ENCODE measurements at places on chromosomes 4 and X. TPM values are rescaled to one million over a fixed set of nuclear protein-coding genes. Genes with fewer than 3 reads are reported as not detected.
A peak's percentile ranks its signal among the peaks of the same experiment; 100 is the strongest.

The MAGEA11 gene
- not detected for total RNA-seq

GRCh38 chr4:157389741-157390140 is 169.2 kb downstream of the GRIA2 start:
- H3K4me1 ChIP-seq = no peaks in the 10 kb centered on the region
- no peaks in the 10 kb centered on the region for H3K36me3 ChIP-seq
- no peak overlapping the region for H3K27ac ChIP-seq
- H3K4me3 ChIP-seq = no peak overlapping the region

DNA sequence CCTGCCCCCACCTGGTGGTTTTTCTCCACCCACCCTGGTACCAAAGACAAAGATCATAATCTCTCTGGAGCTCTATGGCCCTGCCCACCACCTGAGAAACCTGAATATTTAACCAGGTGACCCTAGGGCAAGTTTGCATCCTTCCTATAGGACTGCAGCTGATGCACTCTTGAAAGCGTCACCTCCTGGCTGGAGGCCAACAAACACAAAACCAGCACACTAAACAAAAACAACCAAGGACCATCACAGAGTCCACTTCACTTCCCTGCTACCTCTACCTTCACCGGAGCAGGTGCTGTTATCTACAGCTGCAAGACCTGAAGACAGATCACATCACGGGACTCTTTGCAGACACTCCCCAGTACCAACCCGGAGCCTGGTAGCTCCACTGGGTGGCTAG is 296.7 kb upstream of the FGF13 start:
- H3K27me3 ChIP-seq = no peaks in the 10 kb centered on the region
- H3K36me3 ChIP-seq = no peaks in the 10 kb centered on the region
- DNase-seq = no peak
- no peak overlapping the region for H3K4me3 ChIP-seq

- H3K27me3 ChIP-seq = no peaks in the 10 kb centered on the region
- H3K36me3 ChIP-seq = no peaks in the 10 kb centered on the region
- no peak overlapping the region for H3K27ac ChIP-seq
These were observed 56.2 kb downstream of the CLDN22 start for GRCh38 chr4:183263787-183264386.

DNA sequence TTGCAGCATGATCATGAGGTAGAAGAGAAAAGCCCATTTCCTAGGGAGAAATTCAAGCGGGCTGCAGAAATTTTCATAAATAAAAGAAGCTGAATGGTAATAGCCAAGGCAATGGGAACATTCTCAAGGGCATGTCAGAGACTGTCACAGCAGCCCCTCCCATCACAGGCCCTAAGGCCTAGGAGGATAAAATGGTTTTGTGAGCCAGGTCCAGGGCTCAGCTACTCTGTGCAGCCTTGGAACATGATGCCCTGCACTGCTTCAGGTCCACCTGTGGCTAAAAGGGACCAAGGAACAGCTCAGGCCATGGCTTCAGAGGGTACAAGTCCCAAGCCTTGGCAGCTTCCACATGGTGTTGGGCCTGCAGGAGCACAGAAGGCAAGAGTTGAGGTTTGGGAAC is 93.3 kb downstream of the DACH2 start:
- no peaks in the 10 kb centered on the region for H3K36me3 ChIP-seq
- H3K4me3 ChIP-seq = no peak overlapping the region
- H3K27me3 ChIP-seq = no peaks in the 10 kb centered on the region
- no peak overlapping the region for H3K27ac ChIP-seq

The RPA4 gene
- total RNA-seq = 0.82 TPM

- H3K4me1 ChIP-seq = no peaks in the 10 kb centered on the region
- H3K27ac ChIP-seq = no peak overlapping the region
- no peak overlapping the region for H3K4me3 ChIP-seq
- H3K36me3 ChIP-seq = no peaks in the 10 kb centered on the region
- no peak for DNase-seq
These were observed 203.3 kb downstream of the CLCN4 start for GRCh38 chrX:10360116-10360515.

DNA sequence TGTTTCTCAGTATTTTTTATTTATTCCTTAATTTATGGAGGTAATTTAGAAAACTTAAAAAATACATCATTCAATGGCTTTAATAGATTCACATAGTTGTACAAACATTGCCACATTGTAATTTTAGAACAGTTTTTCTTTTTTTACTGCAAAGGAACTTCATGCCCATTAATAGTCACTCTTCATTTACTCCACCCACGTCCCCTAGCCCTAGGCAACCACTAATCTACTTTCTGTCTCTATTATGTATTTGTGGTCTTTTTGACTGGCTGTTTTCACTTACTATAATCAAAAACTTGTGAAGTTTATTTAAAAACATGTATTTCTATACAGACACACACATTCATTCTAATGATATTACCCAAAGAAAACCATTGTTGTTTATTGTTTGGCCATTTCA is 664.8 kb downstream of the GRID2 start:
- H3K27me3 ChIP-seq = no peaks in the 10 kb centered on the region
- no peak overlapping the region for H3K27ac ChIP-seq
- no peak overlapping the region for H3K4me3 ChIP-seq
- DNase-seq = no peak

DNA sequence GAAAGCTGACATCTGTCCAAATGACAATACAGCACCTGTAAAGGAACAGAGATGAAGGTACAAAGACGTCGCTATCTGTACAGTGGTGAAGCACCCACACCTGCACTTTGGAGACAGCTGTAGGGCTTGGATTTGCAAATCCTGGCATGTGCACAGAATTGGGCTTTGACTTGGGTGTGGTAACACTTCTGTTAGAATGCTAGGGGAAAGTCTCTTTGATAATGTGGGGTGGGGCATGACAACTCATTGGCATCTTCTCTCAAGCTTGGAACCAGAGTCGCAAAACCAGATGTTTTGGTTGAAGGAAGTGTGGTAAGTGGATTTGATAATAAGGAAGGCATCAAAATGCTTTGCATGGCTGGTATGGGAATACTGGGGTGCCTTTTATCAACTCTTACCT is 55.5 kb downstream of the VCX3B start:
- H3K27me3 ChIP-seq = no peaks in the 10 kb centered on the region
- H3K36me3 ChIP-seq = no peaks in the 10 kb centered on the region
- no peak overlapping the region for H3K4me3 ChIP-seq

The ADH7 gene
- not detected for total RNA-seq

DNA sequence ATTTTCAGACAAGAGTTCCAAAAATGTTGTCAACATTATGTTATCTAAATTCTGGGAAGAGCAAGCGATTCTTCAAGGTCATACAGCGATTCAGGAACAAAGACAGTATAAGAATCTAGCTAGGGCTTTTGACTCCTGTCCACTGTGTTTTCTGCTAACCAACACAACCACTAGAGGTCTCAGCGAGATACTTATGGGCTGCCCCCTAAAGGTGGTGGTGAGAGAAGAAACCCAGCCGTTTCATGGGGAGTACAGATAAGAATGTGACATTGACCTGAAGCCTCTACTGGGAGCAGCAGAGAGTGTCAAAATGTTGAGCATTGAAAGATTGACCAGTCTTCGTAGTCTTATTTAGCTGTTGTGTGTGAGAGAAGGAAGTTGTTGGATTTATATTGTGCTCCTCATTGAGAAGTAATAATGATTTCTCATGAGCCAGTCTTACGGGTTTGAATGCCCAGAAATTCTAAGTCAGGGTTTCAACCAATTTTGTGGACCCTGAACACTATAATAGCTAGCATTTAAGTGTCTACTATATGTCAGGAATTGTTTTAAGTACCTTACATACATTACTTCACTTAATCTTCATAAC is 168.3 kb downstream of the SPRY1 start:
- peak overlapping the region; percentile 45 for H3K27ac ChIP-seq
- H3K27me3 ChIP-seq = peaks cover 3% of the 10 kb centered on the region
- H3K4me3 ChIP-seq = no peak overlapping the region
- DNase-seq = peak; percentile 32
- H3K4me1 ChIP-seq = peaks cover 17% of the 10 kb centered on the region

GRCh38 chr4:142156256-142156655 is 519.9 kb downstream of the IL15 start:
- no peak overlapping the region for H3K27ac ChIP-seq
- no peak overlapping the region for H3K4me3 ChIP-seq
- H3K36me3 ChIP-seq = peaks cover 35% of the 10 kb centered on the region
- no peak for DNase-seq
- no peaks in the 10 kb centered on the region for H3K4me1 ChIP-seq

- H3K4me1 ChIP-seq = no peaks in the 10 kb centered on the region
- no peak overlapping the region for H3K4me3 ChIP-seq
- no peaks in the 10 kb centered on the region for H3K36me3 ChIP-seq
- H3K27ac ChIP-seq = no peak overlapping the region
- no peak for DNase-seq
These were observed 229.2 kb downstream of the GBA3 start for GRCh38 chr4:22921936-22922335.

DNA sequence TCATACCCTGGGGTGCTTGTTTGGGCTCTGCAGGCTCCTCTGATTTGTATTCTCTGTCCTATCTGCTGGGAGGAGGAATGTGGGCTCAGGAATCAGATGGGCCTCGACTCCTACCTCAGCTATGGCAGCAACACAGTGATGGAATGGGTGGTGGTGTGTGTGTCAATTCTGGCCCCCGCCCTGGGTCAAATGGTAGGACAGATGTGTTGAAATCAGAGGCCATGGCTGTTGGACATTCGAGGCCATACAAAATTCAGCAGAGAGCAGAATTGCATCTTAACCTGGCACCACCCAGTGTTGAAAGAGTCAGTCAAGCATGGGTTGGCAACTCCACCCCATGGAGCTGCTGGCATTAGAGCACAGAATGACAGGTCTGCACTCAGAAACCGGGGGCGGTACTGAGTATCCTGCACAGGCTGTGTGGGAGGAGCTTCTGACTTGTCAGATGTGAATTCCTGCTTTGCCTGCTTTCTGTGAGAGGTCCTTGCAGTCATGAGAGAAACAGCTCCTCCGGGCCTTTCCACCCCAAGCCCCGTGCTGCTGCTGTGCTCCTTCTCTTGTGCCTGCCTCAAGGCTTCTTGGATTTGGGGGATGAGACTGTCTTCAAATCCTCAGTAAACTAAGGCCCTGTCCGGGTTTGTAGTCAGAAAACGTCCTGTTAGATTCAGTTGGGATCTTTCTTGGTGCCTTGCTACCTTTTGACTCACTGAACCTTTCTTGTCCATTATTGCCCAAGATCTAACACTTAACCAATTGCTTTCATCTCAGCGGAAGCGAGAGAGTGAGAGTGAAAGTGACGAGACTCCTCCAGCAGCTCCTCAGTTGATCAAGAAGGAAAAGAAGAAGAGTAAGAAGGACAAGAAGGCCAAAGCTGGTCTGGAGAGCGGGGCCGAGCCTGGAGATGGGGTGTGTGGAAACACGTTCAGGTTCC is 13.0 kb downstream of the DKC1 start:
- H3K4me3 ChIP-seq = no peak overlapping the region
- H3K4me1 ChIP-seq = peaks cover 15% of the 10 kb centered on the region
- no peak overlapping the region for H3K27ac ChIP-seq
- peaks cover 21% of the 10 kb centered on the region for H3K36me3 ChIP-seq
- no peaks in the 10 kb centered on the region for H3K27me3 ChIP-seq
- no peak for DNase-seq

The GAGE2A gene
- total RNA-seq = not detected

The PCDH18 gene
- not detected for total RNA-seq

DNA sequence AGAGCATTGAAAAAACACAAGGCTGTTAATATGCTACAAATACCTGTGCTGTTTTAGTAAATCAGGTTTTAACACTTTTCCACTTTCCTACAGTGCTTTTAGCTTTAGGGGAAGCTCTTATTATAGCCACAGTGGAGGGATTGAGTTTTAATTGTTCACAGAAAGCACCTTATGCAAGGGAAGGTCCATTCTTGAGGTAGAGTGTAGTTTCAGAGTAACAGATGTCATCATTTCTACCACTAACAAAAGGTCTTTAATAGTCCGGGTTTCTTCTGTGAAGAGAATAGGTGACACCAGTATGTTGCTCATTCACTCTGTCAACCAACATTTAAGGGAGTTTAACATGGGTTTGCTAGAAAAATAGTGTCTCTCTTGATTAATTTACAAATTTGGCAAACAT is 104.4 kb downstream of the STIM2 start:
- peaks cover 18% of the 10 kb centered on the region for H3K4me1 ChIP-seq
- H3K36me3 ChIP-seq = peaks cover 32% of the 10 kb centered on the region
- H3K27me3 ChIP-seq = no peaks in the 10 kb centered on the region
- DNase-seq = no peak
- H3K27ac ChIP-seq = no peak overlapping the region
- no peak overlapping the region for H3K4me3 ChIP-seq

The PAGE5 gene
- total RNA-seq = 0.83 TPM

- no peak overlapping the region for H3K27ac ChIP-seq
- H3K4me1 ChIP-seq = no peaks in the 10 kb centered on the region
- DNase-seq = no peak
- H3K36me3 ChIP-seq = no peaks in the 10 kb centered on the region
- no peaks in the 10 kb centered on the region for H3K27me3 ChIP-seq
These were observed 18.9 kb upstream of the CXCL8 start for GRCh38 chr4:73721435-73721834.

The ZCCHC12 gene
- not detected for total RNA-seq

GRCh38 chr4:113588895-113589668 is 172.5 kb downstream of the CAMK2D start:
- H3K36me3 ChIP-seq = peaks cover 36% of the 10 kb centered on the region
- H3K27ac ChIP-seq = peak overlapping the region; percentile 40
- H3K4me1 ChIP-seq = peaks cover 18% of the 10 kb centered on the region
- DNase-seq = no peak

DNA sequence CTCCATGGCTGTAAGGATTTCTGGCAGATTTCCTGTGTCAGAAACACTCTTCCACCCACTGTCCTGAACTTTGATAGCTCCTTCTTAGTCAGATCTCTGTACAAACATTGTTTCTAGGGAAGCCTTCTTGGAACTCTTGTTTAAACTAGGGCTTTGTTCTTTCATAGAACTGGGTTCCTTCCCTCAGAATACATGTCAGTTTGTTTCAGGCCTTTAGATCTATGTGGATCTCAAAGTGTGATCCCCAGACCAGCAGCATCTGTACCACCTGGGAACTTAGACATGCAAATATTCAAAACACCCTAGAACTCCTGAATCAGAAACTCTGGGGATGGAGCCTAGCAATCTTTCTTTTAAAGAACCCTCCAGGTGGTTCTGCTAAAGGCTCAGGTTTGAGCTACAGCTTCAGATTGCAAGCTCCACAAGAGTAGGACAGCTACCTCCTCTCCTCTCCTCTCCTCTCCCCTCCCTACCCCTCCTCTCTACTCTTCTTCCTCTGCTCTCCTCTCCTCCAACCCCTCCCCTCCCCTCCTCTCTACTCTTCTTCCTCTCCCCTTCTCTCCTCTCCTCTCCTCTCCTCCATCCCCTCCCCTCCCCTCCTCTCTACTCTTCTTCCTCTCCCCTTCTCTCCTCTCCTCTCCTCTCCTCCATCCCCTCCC is 12.7 kb downstream of the RASSF6 start:
- no peak overlapping the region for H3K4me3 ChIP-seq
- H3K27me3 ChIP-seq = peaks cover 15% of the 10 kb centered on the region
- DNase-seq = no peak
- no peaks in the 10 kb centered on the region for H3K36me3 ChIP-seq
- H3K27ac ChIP-seq = no peak overlapping the region
- no peaks in the 10 kb centered on the region for H3K4me1 ChIP-seq

GRCh38 chrX:21398426-21398825 is 24.2 kb downstream of the CNKSR2 start:
- no peak overlapping the region for H3K4me3 ChIP-seq
- no peaks in the 10 kb centered on the region for H3K36me3 ChIP-seq
- no peak for DNase-seq
- H3K27me3 ChIP-seq = no peaks in the 10 kb centered on the region
